Hypothalamus (tissue), 51 donors: ENCODE measurements at places on chromosomes 1 and 21.

DNA sequence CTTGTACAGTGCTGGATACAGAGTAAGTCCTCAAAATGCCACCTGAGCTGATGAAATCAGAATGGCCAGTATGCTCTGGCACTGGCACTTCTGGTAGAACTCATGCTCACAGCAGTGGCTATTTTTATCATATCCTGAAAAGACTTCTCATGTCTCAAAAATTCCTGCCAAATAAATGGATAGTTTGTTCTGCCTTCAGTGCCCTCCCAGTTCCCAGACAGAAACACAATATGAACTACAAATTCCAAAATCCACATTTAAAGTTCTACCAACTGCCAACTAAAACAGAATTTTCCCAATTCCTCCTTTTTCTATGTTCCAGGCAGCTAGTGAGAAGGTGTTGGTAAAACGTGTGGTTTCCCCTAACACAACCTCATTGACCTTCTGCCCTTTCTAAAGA lies 51.4 kb upstream of the RGS1 start:
- DNase-seq: no peak

DNA sequence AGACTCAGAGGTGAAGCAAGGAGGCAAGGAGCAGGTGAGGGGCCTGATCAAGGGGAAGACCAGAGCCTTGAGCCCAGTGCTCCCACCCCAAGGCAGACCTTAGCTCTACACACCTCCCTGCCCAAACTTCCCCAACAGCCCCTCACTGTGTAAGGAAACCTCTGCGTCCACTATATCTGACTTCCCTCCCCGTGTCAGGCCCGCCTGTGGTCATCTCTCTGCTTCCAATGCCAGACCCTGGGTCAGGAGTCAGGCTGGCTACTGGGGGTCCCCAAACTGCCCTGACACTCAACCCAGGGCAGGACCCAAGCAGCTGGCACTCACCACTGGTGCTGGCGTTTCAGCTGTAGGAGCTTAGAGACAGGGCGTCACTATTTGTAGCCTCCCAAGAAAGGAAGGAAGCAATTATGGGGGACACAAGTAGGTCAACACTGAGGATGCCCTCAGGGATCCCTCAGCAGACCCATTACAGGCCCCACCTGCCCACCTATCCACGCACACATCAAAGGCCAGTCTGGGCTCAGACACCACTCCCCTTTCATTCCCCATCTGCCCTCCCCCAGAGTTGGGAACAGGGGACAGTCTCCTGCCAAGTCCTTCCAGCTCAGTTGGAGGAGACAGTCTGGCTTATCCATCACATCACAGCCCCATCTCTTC lies 811 bp upstream of the S100A3 start:
- no peak for DNase-seq

DNA sequence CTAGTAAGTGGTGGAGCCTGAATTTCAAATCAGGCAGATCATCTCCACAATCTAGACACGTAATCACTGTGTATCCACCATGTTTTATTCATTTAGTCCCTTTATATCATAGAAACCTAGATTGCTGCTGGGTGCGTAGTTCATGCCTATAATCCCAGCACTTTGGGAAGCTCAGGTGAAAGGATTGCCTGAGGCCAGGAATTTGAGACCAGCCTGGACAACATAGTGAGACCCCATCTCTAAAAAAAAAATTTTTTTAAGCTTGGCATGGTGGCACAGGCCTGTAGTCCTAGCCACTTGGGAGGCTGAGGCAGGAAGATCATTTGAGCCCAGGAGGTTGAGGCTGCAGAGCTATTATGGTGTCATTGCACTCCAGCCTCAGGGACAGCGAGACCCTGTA lies 10.1 kb downstream of the MED18 start:
- no peak for DNase-seq

DNA sequence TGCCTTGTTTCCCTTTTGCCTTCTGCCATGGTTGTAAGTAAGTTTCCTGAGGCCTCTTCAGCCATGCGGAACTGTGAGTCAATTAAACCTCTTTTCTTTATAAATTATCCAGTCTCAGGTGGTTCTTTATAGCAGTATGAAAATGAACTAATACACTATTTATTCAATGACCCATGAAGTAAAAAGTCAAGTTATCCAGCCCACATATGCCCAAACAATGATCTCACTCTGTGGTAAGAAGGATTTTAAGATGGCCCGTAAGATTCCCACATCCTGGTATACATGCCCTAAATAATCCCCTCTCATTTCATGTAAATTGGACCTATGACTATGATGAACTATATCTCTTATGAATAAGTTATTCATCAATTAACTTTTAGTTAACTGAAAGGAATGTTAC lies 1008.3 kb upstream of the B3GALT2 start:
- DNase-seq: no peak

GRCh38 chr1:77175230-77175844 lies 43.9 kb downstream of the PIGK start:
- no peak for DNase-seq

DNA sequence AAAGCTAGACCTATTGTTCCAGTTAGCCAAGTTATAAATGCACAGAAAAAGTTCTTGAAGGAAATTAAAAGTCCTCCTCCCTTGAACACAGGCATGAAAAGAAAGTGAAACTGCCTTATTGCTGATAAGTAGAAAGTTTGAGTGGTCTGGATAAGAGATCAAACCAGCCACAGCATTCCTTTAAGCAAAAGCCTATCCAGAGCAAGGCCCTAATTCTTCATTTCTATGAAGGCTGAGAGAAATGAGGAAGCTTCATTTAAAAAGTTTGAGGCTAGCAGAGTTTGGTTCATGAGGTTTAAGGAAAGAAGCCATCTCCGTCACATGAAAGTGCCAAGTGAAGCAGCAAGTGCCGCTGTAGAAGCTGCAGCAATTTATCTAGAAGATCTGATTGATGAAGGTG lies 2.7 kb upstream of the SSX2IP start:
- DNase-seq: no peak

DNA sequence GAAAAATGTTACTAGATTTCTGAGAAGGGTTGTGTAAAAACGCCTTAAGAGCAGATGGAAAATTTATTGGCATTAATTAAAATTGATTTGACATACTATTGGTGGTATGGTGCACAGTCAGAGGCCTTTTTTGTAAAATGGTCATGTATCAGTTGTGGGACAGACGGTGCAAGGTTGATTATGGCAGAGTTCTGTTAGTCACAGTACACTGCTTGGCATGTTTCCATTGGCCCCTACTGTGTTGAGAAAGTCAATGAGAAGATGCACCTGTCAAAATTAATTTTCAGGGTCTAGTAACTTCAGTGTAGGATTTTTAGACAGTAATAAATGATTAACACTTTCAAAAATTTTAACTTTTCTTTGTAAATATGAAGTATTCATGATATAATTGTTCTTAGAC lies 4.4 kb downstream of the B3GALT2 start:
- DNase-seq: no peak

- DNase-seq: no peak
These were observed 922 bp downstream of the CPT2 start for GRCh38 chr1:53197291-53198200.

GRCh38 chr1:64171797-64172281 lies 31.6 kb upstream of the UBE2U start:
- DNase-seq: no peak

- DNase-seq: no peak
These were observed 18.7 kb upstream of the SAMD13 start for GRCh38 chr1:84282780-84283333.

GRCh38 chr1:1759456-1760344 lies 18.6 kb downstream of the NADK start:
- DNase-seq: no peak

DNA sequence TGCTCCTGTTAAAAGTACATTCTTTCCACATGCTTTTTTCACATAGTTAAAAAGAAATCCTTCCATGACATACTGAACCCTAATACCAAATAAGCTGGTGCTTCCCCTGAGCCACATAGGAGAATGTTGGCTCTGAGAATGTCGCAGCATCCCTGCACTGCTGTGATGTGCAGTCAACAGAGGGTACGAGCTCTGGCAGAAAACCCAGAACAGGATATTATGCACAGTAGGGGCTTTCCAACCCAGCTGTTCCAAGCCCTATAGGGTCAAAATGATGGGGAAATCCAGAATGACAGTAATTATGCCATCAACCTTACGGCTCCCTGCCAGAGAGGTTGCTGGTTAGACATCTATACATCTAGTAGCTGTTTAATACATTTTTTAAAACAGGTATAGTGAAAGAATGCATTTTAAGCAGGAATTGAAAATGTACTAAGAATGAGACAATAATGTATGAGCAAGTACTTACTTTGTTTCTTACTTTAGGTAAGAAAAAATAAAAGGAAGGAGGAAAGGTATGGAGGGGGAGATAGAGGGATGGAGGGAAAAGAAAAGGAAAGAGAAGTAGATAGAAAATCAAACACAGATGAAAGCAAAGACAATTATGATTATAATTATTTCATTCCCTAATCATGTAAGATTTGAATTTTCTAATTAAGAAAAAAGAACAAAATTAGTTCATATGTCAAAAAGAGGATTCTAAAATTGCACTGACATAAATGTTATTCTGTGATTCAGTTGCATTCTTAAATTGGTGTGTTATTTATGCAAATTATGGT lies 126.0 kb downstream of the NR5A2 start:
- DNase-seq: no peak

DNA sequence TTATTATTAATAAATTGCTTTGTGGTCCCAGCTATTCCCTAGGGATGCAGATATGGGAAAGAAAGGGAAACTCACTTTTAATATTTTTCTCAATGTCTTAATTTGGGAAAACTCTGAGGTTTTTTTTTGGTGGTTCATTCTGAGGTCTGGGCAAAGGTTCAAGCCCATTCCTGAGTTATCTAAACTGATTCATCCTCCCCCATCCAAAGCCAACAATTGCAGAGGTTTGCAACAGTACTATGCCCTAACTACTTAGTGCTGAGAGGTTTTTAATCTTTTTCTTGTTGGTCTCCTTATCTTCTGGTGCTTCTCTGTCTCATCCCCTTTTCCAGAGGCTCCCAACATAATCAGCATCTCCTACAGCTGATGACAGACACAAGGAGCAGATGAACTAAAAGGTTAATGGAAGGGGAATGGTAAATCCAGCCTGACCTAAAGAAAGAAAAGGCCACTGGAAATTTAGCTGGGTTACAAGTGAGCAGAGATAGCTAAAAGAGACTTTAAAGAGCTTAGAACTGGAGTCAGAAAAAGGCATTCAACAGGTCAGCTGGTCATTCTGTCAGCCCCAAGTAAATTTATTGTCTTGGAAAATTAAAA lies 390.4 kb downstream of the TGFB2 start:
- no peak for DNase-seq

- DNase-seq: no peak
These were observed 6.0 kb upstream of the ST6GALNAC3 start for GRCh38 chr1:76068542-76068941.

DNA sequence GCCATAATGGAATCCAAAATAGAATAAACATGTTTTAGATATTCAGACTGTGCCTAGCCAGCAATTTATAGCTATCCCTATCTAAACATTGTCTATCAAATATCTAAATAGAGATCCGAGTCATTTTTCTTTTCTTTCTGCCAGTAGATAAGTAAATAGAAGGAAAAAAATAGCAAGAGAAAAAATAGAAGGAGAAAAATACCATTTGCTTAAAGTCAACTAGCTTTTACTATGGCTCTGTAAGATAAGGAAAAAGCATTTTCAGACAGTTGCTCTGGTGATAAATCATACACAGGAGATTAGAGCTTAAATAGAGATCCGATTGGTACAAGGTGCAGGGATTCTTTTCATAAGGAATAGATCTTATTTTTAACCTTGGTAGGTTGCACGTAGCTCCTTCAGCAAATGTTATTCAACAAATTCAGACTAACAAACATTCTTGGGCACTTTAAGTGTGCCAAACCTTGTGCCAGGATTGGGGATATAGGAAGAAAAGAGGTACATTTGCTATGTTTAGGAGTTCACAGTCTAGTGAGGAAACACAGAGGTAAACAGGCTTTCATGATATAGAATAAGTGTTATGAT lies 70.1 kb upstream of the CCDC190 start:
- DNase-seq: no peak

GRCh38 chr1:66773227-66773626 lies 21.0 kb downstream of the DYNLT5 start:
- no peak for DNase-seq

DNA sequence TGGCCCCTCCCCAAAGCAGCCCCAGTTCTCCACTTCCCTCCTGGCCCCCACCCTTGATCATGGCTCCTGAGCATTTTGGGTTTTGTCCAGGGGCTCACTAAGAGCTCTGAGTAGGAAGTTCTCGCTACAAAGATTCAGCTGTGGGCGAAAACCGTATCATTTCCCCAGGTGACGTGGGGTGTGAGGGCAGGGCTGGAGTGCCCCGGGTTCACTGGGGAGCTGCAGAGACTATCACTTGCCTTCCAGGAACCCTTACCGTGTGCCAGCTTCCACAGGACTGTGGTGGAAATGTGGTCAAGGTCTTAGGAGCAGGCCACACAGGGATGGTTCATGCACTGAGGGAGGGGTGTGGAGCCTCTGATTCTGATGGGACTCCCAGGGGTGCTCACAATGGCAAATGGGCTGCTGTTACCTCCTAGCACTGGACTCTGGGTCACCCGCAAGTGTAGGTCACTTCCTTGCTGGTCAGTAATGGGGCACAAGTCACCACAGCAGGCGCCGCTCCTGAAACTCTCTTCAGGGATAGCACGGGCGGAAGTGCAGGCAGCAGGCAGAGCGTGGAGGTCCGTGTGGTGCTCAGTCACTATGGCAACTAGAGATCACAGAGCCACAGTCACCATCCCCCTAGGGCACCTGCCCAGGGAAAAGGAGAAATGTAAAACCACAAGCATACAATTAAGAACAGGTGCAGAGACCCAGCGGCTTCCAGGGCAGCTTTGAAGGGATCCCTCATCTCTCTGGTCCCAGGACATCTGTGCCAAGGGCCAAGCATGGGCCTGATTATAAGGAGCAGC lies 35.4 kb downstream of the RSPH1 start:
- DNase-seq: no peak

DNA sequence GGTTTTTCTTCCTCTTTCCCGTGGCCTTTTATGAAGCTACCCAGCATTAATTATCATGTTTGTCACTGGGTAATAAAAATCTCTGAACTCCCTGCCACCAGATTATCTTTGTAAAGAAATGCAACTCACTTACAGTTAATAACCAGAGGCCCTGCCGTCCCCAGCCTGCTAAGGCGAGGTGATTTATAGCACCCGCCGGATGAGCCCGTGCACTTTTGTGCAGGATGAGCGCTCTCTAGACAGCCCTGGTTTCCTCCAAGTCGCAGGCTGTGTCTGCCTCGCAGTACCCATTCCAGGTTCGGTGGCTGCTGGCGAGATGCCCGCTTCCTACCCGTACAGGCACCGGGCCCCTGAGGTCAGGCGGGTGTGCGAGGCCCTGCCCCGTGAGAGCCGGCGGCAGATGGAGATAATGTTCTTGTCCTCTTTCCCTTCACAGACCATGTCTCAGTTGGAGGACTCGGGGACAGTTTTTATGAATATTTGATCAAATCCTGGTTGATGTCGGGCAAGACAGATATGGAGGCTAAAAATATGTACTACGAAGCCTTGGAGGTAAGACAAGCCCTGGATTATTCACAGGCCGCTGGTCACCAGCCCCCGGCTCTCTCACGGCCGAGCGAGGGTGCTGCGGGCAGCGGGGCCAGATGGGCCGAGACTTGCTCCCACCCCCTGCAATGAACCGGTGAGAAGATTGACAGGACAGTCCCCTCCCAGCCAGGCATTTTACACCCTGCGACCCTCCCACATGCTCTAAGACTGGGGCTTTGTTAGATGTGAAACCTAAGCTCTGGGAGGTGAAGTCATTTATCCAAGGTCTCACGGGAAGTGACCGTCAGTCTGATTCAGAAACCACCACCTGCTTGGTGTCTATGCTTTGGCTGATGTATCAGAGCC lies 28.5 kb upstream of the SELENON start:
- DNase-seq: no peak

GRCh38 chr1:191971447-191971846 lies 186.8 kb upstream of the RGS18 start:
- DNase-seq: no peak

- no peak for DNase-seq
These were observed 19.6 kb downstream of the EIF4G3 start for GRCh38 chr1:21157054-21157453.
